SHP77 treated with DMSO at 0.1 percent for 48 hours (cell line): ENCODE measurements at places on chromosomes 16 and 17.

DNA sequence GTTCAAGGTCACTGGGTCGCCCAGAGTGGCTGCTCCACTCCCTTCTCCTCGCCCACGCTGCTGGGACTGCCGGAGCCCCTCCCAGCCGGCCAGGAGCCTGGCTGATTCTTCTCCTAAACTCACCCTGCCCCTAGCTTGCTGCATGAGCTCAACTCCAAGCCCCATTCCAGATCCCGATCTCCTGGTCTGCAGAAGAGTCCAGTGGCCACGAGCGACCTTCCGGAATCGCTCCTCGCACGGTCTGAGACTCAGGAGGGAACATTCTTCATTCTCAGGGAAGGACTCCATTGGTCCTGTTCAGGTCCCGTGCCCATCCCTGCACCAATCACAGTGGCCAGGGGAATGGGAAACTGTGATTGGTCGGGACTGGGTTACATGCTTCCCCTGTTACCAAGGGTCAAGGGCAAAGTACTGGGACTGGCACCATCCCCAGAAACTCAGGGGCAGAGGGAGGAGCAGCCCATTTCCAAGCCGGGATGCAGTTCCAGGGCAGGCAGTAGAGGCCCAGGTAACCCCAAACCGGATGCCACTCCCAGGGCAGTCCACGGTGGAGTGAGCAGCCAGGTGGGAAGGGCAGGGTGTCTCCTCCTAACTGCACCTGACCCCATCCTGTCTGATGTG is 24.5 kb upstream of the CIBAR2 start:
- DNase-seq = peak; percentile 97

- DNase-seq = no peak
These were observed 12.4 kb downstream of the ODAD4 start for GRCh38 chr17:41942626-41943373.

GRCh38 chr17:72426948-72427760 is 306.3 kb downstream of the SOX9 start:
- DNase-seq = no peak

- DNase-seq = peak; percentile 89
These were observed 47.4 kb upstream of the ZFHX3 start for GRCh38 chr16:73095142-73095820.

DNA sequence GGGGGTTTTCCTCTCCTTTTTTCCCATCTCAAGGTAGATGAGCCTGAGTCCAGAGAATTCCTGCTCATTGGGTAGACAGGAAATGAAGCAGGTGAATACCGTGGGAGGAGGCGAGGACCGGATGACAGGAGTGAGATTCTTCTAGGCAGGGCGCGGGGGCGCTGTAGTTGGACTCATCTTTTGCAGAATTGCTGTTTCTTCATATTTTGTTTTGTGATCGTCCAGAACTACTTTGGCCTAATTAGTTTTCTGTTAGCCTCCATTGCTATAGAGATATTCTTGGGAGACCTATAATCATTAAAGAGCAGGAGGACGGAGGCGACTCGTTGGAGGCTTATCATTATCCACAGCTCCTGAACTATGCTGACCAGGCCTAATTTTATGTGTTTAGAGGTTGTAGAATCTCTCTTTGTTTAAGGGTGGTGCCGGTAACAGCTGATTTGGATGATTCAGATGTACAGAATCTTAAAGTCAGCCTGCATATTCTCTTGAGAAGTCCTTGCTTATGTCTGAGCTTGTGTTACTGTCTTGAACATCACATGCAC is 650 bp downstream of the ATP6V0A1 start:
- DNase-seq = peak; percentile 7

DNA sequence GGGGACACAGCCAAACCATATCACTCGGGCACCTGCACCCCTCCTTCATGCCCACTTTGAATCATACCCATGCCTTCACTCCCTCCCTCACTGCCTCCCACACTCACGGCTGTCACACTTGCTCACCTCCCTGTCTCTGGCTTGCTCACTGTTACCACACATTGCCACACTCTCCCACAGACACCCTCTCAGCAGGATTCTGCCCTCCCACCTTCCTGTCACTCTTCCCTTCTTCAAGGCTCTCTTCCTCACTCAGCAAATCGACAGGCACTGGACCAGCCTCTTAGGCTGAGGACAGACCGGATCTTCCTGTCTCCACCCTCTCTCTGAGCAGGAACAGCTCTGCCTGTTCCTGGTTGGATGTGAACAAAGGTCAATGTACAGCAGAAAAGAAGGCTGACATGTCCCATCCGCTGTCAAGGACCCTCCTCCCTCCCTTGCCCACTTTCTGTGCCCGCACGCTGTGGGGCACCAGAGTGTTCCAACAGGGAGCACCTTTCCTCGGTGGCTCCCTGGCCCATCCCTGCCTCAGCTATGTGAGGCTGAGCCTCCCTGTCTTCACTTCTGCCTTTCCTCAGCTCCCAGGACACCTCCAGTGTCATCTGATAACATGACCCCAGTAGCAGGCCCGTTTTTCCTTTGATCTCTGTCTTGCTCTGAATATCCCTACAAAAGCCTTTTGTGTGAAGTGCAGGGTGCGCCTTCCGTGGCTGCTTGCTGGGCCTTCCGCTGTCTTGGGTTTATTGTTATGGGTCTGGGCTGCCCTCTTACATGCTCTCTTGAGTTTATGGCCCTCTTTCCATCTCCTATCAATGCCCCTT is 47.0 kb downstream of the CCDC182 start:
- DNase-seq = no peak

DNA sequence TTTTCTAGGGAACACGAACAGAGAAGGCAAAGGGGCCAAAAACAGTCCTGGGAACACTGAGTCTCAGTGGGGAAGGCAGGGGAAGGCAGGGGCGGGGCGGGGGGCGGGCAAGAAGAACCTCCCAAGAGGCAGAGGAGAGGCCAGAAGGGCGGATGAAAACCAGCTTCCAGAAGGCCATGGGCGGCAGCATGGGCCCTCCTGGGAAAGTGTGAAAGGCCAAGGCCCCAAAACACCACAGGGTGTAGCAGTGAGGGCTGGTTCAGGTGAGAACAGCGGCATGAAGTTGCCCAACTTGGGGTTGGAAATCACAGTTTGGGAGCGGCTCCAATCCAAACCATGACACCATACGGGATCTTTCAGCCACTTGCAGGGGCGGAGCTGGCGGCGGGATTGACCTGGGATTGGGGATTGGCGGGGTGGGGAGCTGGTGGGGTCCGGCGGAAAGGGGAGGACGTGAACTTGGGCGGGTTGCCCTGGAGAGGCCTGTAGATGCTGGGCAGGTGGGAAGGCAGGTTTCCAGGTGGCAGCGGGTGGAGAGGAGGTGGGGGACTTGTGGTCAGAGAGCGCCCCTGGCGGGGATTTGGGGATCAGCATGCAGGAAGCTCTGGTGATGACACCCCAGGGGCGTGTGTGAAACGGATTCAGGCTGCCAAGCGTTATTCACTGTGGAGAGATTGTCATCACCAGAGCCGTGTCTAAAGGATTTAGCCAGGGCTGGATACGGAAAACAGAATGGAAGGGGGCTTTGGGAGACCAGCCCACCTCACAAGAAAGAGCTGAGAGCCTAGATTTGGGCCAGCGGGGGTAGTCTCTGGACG is 80.9 kb downstream of the ARHGAP23 start:
- DNase-seq = peak; percentile 5

DNA sequence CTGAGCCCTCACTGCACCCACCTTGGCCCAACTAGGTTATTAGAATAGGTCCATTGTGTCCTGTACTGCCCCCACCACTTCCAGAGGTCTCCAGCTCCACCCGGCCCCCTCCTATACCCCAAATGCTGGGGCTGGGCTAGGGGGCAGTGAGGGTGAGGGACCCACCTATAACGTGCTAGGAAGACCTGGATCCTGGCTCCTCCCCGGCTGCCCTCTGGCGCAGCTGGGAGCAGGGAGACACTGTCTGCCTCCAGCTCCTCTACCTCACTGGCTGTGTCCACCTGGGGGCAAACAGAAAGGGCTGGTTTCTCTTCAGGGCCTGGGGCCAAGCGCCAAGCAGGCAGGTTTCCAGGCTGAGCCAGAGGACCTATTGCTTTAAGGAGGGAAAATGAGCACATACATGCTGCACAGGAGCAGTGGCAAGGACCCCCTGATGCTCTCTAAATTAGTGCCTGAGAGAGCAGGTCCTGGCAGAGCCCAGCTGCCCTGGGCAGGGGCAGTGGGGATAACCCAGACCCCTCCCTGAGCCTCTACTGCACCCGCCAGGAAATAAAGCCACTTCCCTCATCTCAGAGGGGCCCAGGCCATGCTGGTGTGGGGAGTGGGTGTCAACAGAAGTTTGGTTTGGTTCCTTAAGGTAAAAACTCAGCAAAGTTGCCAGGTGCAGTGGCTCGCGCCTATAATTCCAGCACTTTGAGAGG is 12.2 kb downstream of the TSPOAP1 start:
- DNase-seq = no peak

DNA sequence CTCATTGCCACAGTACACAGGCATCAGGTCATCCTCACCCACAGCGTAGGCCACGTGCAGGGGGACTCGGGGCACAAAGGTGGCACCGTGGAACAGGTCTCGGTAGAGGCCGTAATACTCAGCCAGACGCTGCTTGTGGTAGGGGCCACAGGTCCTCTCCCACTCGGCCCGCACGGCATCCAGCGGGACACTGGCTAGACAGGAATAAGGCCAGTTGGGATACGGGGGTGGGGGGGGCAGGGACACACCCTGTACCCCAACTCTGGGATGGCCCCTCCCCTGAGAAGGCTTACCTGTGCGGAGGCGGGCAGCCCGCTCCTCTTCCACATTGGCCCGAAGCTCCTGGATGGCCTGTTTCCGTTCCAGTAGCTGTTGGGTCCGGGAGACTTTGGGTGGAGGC is 3.0 kb downstream of the MRPL38 start:
- no peak for DNase-seq
